ENCODE measurements at places on chromosomes 7 and 10. TPM values are rescaled to one million over a fixed set of nuclear protein-coding genes. Genes with fewer than 3 reads are reported as not detected.

Gene TMEM140
- total RNA-seq, result 0.36 TPM

Gene SLC39A12
- total RNA-seq, result not detected

Gene AFAP1L2
- total RNA-seq, result 14.2 TPM

Gene MYH16
- 1.4 TPM for total RNA-seq

Gene CCL24
- not detected for total RNA-seq

Gene OR13A1
- not detected for total RNA-seq

Gene SPDYE6
- not detected for total RNA-seq

Gene VAX1
- not detected for total RNA-seq

Gene ADCYAP1R1
- total RNA-seq, result not detected

Measured in epithelial cell of proximal tubule (primary cell).